A549 (cell line): ENCODE measurements at places on chromosomes 1 and 21. TPM values are rescaled to one million over a fixed set of nuclear protein-coding genes. Genes with fewer than 3 reads are reported as not detected.

- DNase-seq = no peak
Observed at GRCh38 chr1:22529901-22530621, 33.2 kb upstream of the EPHA8 start.

DNA sequence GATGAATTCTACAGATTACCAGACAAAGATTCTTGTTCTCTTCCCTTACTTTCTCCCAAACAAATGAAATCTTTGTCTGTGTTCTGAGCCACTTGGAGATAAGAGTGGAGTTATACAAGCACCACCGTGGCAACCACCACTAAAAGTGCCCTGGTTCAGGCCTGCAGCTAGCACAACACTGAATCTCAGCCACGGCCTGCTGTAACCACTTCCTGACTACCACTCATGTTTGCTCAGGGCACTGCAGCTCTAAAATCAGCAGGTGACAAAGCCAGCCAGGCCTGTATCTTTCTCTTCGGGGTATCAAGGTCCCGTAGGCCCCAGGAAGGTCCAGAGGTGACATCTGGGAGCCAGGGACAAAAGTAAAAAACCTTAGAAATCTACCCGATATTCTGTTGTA is 3.2 kb upstream of the OR2T6 start:
- DNase-seq = no peak

GRCh38 chr1:186715887-186716809 is 35.9 kb upstream of the PTGS2 start:
- DNase-seq = peak; percentile 40

- DNase-seq = no peak
Observed at GRCh38 chr21:34537838-34538237, 25.8 kb upstream of the KCNE1 start.

DNA sequence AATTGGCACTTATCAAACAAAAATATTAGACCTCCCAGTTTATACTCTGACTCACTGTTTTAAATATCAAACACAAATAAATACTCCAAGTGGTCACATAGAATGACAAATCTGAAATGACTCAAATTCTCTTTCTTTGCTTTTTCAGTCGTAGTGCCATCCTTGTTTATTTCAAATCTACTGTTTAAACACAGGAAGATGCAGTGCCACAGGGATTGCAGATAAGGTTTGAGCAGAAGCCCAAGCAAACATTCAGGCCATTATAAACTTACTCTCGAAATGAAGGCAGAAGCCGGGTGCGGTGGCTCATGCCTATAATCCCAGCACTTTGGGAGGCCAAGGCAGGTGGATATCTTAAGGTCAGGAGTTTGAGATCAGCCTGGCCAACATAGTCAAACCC is 255.4 kb upstream of the PLXNA2 start:
- DNase-seq = no peak

DNA sequence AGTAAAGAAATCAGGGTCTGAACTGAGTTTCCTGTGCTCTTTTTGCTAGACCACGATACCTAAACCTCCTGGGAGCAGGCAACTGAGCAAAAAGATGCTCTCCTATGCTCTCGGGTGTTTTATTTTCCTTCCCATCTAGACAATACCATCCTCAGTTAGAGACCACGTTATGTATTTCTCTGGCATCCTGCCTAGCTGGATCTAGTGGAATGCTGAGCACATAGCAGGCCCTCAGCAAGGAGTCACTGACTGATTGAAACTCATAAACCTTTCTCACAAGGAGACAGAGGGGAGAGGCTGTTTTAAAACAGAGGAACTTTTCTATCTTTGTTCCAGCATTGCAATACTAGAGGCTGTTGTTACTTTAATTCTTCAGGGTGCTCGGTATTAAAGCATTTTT is 168.0 kb downstream of the CYYR1 start:
- no peak for DNase-seq

- peak; percentile 59 for DNase-seq
Observed at GRCh38 chr1:200075938-200076546, 48.5 kb downstream of the NR5A2 start.

- no peak for DNase-seq
Observed at GRCh38 chr1:41558761-41559171, 74.3 kb upstream of the EDN2 start.

DNA sequence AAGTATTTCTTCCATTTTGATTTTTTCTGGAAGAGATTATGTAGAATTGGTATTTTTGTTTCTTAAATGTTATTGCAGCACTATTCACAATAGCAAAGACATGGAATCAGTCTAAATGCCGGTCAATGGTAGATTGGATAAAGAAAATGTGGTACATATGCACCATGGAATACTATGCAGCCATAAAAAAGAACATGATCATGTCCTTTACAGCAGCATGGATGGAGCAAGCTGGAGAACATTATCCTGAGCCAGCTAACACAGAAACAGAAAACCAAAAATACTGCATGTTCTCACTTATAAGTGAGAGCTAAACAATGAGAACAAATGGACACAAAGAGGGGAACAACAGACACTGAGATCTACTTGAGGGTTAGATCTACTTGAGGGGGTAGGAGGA is 5.4 kb downstream of the FGGY start:
- no peak for DNase-seq

GRCh38 chr1:155001425-155001674 is 1.3 kb upstream of the ZBTB7B start:
- no peak for DNase-seq

GRCh38 chr1:40711465-40712404 is 20.2 kb downstream of the NFYC start:
- no peak for DNase-seq

DNA sequence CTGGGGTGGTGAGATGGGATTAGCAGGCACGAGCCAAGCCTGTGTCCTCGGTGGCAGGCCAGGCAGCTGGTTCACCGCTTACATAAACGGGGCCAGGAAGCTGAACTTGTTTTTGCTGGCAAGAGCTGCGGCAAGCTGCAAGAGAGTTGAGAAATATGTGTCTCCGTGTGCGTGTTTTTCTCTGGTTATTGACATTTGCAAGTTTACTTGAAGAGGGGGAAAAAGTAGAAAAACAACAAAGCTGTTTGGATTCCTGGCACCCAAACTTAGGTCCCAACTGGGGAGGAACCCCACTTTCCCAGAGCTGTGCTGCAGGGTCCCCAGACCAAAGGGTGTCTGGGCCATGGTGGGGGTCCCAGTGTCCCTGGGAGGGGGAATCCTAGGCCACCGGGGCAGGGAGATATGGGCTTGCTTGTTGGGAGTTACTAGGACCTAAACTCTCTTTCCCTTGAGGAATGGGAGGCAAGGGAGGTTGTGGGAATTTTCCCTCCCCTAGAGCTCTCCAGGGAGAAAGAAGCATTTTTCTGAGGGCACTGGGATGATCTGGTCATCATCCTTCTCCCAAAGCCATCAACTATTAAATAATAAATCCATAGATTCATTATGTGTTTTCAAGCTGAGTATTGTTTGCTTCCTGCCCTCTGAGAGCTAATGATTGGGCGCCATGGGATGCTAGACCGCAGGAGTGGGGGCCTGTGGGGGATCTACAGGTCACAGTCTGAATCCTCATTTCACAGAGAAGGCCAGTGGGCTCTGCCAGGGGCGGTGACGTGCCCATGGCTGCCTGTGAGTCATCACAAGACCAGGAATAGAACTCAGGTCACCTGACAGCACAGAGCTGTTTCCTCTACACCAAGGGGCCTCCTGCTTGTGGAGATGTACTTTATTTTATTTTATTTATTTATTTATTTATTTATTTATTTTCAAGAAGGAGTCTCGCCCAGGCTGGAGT is 14.8 kb downstream of the IL6R start:
- peak; percentile 80 for DNase-seq

DNA sequence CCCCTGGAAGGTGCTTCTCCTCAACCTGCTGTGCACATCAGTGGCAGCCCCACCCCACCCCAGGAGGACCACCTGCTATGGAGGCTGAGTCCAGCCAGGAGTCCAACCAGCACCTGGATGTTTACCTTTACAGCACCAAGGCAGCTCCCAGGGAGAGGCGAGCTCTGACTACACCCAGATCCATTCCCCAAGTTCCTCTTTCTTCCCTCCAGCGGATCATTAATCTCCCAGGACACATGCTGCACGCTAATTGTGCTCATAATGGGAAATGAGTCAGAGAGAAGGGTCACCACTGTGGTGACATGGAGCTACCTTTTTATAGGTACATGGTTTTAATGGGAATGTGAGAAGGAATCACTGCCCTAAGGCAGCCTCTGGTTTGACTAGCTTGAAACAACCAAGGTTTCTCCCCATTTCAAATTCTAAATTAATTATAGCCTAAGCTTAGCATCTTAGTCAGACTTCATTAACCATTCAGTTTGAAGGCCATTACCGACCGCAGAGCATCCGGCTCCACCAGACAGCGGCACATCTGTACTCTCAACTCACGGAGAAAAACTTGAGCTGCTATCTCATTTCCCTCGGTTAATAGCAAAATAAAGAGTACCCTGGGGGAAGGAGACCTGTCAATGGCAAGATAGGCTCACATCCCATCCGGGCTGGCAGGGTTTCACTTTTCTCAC is 173.1 kb upstream of the GALNT2 start:
- DNase-seq = no peak

DNA sequence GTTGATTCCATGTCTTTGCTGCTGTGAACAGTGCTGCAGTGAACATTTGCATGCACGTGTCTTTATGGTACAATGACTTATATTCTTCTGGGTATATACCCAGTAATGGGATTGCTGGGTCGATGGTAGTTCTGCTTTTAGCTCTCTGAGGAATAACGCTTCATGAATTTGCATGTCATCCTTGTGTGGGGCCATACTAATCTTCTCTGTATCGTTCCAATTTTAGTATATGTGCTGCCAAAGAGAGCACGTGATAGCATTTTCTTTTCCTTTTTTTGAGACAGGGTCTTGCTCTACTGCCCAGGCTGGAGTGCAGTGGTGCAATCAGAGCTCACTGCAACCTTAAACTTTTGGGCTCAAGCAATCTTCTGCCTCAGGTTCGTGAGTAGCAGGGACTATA is 24.9 kb upstream of the MAP1LC3C start:
- no peak for DNase-seq

- DNase-seq = no peak
Observed at GRCh38 chr1:178283409-178283808, 189.5 kb downstream of the RASAL2 start.

DNA sequence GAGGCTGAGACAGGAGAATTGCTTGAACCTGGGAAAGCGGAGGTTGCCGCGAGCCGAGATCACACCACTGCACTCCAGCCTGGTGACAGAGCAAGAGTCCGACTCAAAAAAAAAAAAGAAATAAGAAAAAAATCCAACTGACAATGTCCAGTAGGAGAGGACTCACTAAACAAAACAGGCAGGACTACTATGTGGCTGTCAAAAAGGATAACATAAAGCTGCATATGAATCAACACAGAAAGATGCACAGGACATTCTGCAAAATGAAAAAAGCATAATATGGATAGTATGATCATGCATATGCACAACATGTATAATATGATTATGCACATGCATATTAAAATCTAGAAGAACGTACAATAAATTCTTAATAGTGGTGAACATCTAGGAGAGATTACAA is 80.7 kb downstream of the JAK1 start:
- no peak for DNase-seq

DNA sequence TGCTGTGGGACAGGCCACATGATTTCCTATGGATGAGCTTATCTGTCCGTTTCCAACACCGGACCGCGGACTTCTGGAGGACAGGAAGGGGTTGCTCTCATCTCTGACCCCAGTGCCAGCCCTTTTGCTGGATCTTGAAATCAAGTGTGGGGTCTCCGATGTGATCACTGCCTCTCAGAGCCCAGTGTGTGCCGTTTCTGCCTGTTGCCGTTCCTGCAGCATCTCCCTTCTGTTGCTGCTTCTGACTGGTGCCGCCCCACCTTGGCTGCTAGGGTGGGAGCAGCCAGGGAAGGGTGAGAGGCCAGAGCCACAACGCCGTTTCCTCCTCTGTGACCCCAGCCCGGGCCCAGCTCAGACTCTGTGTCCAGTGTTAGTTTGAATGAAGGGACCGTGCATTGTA is 67.3 kb upstream of the WNT4 start:
- no peak for DNase-seq

- peak; percentile 25 for DNase-seq
Observed at GRCh38 chr1:170063109-170063826, 11.2 kb downstream of the KIFAP3 start.

Gene GPATCH3
- 7.0 to 8.7 TPM (median 8.3 TPM) in 3 replicates for polyA plus RNA-seq

Gene HCRTR1
- polyA plus RNA-seq = not detected in 3 replicates

Gene RABGAP1L
- 7.6 to 8.2 TPM (median 8.0 TPM) in 3 replicates for polyA plus RNA-seq

Gene MATN1
- 0.05 to 0.17 TPM (median 0.10 TPM) in 3 replicates for polyA plus RNA-seq

Gene OPTC
- not detected in 3 replicates for polyA plus RNA-seq

Gene CROCC
- polyA plus RNA-seq = 6.8 to 11.8 TPM (median 10.6 TPM) in 3 replicates

Gene S100A14
- 0.16 to 0.21 TPM (median 0.21 TPM) in 3 replicates for polyA plus RNA-seq

Gene AGBL4
- polyA plus RNA-seq = not detected in 3 replicates

Gene PRAMEF9
- not detected in 3 replicates for polyA plus RNA-seq

Gene SPTA1
- not detected in 3 replicates for polyA plus RNA-seq
